ENCODE measurements at places on chromosomes 6 and 20. TPM values are rescaled to one million over a fixed set of nuclear protein-coding genes. Genes with fewer than 3 reads are reported as not detected.

DNA sequence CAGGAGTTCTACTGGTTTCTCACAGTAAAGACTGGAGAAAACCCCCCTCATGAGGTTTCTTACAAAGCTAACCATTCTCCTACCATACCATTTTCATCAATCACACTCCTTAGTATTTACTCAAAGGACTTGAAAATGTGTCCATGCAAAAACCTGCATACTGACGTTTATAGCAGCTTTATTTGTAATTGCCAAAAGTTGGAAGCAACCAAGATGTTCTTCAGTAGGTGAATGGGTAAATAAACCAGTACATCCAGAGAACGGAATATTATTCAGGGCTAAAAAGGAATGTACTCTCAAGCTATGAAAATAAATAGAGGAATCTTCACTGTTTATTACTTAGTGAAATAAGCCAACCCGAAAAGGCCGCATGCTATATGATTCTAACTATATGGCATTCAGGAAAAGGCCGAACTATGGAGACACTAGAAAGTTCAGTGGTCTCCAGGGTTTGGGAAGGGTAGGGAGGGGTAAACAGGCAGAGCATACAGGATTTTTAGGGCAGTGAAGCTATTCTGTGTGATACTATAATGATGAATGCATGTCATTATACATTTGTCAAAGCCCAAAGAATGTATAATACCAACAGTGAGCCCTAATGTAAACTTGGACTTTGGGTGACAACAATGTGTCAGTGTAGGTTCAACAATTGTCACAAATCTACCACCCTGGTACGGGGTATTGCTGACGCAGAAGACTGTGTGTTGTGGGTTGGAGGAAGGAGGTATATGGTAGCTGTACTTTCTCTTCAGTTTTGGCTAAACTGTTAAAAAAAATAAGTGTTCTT is 50.6 kb downstream of the SNX5 start:
- H3K27ac ChIP-seq, result no peak overlapping the region
- peaks cover 4% of the 10 kb centered on the region for H3K4me1 ChIP-seq
- no peak overlapping the region for H3K4me3 ChIP-seq

- no peaks in the 10 kb centered on the region for H3K27me3 ChIP-seq
- no peak overlapping the region for H3K4me3 ChIP-seq
- H3K27ac ChIP-seq, result no peak overlapping the region
- no peak for DNase-seq
- no peaks in the 10 kb centered on the region for H3K4me1 ChIP-seq
These were observed 124.9 kb upstream of the CST7 start for GRCh38 chr20:24823989-24824693.

TRIM40 gene
- not detected for total RNA-seq

TGM3 gene
- total RNA-seq, result not detected

All from activated T-helper 2 cell treated with anti-CD3 and anti-CD28 coated beads, Interferon-gamma antibody, Interleukin-2, Interleukin-4, amounts not matched to agents 10 μg/mL and 5 μg/mL and 100 μg/mL, durations not matched to agents 14 hours and 24 hours and 36 hours (primary cell).